ENCODE measurements at places on chromosomes 12 and 14.

DNA sequence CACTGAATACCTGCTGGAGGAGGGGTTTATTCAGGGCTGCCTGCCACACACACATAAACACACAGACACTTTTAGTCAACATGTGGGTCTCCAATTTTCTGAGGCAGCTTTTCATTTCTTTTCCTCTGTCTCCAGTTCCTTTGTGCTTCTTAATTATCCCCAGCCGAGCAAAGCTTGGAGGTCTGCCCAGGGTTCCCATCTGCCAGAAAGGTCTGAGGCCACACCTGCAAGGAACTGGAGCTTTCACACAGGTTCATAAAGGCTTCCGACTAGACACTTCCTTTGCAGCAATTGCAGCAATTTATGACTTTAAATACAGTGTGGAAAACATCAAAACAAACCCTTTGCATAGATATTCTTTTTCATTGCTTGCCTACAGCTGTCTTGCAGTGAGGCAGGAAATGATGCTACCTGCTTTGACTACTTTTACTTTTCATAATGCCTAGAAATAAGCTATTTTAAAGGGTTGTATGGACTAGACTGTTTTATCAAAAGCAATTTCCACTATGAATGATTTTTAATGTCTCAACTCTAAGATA lies 1318.9 kb downstream of the AACS start:
- no peak for DNase-seq

DNA sequence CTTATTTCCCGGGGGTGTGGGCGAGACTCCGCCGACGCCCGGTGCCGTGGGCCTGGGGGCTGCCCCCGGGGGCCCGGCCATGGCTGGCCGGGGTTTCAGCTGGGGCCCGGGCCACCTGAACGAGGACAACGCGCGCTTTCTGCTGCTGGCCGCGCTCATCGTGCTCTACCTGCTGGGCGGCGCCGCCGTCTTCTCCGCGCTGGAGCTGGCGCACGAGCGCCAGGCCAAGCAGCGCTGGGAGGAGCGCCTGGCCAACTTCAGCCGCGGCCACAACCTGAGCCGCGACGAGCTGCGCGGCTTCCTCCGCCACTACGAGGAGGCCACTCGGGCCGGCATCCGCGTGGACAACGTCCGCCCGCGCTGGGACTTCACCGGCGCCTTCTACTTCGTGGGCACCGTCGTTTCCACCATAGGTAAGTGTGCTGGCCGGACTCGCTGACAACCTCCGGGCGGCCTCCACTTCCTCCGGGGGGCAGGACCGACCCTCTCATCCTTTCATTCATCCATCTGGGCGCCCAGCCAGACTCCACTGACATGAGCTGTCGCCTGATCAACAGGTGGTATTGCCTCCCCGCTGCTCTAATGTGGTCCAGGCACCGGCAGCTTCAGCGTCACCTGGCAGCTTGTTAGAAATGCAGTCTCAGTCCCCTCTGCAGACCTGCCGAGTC lies 467 bp downstream of the KCNK13 start:
- DNase-seq = no peak

DNA sequence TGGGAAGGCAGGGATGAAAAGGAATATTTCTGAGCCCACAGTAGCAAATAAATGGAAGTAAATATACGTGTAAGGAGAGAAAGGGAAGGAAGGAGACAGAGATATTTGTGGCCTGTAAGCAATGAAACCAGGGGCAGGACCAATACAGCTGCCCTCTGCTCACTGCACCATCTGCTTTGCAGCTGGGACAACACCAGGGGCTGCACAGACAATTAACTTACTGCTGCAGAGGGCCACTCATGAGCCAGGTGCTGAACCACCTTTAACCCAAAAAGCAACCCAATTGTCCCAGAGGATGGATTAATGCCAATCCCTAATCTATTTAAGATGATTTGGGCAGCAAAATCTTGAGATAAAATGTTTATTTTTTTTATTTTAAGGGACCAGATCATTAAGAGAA lies 30.6 kb upstream of the TMX1 start:
- DNase-seq = no peak

DNA sequence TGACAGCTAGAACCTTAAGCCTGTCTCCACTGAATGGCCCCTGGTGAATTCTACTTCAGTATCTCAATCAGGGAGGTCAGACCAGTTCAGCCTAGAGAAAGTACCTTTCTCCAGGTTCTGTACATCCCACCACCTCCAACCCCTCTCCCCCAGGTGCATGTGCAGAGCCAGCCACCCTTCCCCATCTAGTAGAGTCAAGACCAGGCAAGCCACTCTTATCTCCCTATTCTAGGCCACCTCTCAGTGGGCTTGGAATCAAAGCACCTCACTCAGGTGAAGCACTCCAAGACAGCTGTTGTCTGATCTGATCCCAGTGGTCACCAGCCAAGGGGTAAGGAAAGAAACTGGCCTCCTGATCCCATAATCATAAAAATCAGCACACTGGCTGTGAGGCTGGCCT lies 340.9 kb downstream of the BCL11B start:
- DNase-seq = no peak

- DNase-seq = no peak
Observed at GRCh38 chr12:49970658-49971057, 2.1 kb upstream of the AQP6 start.
